ENCODE measurements at places on chromosomes 12 and 14.

DNA sequence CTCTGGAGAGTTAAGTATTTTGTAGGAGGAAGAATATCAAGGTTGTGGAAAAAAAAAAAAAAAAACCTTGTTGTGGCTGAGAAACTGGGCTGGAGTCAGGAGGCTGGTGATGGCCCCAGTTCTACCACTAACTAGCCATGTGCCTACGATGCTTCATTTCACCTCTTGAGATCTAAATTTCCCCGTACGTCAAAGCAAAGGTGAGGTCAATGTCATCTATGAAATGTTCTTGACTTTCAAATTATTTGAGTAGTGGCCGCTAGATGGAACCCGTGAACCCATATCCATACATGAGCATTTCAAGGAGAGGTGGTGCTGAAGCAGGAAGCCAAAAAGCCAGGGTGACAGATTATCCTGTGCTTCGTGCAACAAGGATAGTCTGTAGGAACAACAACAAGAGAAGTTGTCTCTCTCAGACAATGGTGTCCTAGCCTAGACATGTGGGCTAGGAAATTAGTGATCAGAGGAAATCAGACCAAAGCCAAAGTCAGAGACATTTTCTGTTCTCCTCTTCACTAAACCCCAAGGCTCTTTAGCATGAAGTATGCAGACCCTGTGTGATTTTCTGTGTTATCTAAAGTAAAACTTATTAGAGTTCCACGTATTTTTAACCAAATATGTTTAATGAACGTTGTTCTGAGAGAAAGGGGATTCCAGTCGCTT, 95.5 kb upstream of the ETV6 start:
- ATAC-seq: peak; percentile 70

DNA sequence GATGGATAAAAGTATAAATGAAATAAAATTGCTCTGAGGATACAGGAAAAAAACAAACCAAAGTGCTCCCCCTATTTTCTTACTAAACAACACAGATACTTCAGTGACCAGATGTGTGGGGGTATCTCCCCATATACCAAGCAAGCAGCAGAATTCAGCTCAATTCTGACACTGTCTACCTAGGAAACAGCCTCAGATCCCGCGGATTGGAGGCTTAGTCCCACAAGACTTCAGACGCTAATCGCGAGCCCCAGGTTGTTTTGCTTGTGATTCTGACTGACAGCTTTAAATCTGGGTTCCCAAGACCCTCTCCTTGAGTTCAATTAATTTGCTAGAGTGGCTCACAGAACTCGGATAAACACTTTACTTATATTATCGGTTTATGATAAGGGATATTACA, 17.3 kb downstream of the NFKBIA start:
- ATAC-seq: no peak

DNA sequence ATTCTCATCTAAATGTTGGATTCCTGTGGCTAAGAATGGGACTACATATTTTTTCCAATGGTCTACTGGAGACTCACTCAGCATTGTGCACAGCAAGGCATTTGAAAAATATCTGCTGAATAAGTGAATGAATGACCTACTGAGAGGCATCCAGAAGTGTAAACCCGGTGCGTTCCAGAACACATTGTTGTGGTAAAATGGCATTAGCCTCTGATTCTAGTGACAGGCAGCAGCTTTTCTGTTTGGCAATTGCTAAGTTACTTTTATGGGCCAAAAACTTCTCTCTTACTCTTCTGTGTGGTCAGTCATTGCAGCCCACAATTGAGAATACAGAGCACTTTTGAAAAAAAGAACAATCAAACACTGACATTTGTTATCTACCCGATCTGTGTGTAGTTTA, 36.5 kb downstream of the WIF1 start:
- no peak for ATAC-seq

- no peak for ATAC-seq
Observed at GRCh38 chr14:94827711-94828447, 58.0 kb upstream of the GSC start.

- ATAC-seq: peak; percentile 67
Observed at GRCh38 chr12:121626853-121627640, 717 bp downstream of the ORAI1 start.

DNA sequence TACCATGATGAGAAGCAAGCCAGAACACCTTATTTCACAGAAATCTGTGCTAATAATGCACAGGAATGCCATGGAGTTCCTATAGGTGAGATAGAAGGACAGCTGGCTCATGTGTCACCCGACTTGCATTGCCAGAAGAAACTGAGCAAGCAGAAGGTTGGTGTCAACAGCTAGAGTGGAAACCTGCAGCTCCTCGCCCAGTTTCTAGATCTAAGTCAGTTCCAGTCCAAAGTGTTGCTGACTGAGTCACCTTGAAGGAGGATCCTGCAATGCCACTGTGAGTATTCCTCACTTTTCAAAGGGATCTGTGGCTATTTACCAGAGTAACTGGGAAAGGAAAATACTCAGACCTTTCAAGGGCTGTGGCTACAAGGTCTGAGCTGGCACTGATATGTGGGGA, 17.1 kb downstream of the CDKL1 start:
- no peak for ATAC-seq

DNA sequence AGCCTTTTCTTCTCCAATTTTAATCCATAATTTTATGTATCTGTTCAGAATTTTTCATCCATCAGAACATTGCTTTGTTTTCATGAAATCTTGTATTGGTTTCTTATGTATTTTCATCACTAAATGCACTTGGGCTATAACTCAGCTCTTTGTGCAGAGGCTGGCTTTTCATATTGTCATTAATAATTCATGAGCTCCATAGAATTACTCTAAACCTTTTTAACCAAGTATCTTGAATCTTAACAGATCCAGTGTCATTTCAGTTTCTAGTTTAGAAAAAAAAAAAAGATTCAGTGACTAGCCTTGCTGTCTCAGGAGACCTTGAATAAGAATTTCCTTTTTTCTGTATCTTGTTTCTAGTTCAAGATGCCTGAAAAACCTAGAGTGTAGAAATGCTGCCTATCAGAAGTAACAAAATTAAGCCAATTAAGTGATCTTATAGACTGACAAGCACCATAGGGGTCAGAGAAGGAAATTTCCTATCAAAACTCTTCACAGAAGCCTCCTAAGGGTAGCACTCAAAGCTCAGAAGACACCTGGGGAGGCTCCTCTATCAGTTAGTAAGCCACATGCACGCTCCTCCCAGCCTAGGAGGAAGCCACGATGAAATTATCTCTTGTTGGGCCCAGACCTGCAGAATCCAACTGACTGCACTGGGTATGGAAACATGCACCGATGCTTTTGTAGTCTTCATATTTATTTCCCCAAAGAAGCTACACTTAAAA, 163.4 kb downstream of the KICS2 start:
- ATAC-seq: no peak

GRCh38 chr12:107669946-107670345, 15.7 kb upstream of the PWP1 start:
- ATAC-seq: no peak

DNA sequence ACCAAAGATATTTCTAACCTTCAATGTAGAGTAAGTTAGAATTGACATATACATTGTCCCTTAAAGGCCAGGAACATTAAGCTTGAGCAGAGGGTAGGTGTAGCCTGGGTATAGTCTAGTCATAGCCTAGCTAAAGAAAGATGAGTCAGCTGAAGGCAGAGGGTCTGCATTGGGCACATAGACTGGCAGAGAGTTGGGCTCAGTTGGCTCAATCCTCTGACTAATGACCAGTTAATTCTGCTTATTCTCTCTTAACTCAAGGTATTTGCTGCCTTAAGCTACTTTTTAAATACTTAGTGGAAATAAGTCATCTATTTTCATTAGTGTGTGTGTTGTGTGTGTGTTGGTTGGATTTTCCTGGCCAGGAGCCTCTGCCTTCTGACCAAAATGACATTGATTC, 467.1 kb downstream of the RAD51B start:
- ATAC-seq: peak; percentile 37

DNA sequence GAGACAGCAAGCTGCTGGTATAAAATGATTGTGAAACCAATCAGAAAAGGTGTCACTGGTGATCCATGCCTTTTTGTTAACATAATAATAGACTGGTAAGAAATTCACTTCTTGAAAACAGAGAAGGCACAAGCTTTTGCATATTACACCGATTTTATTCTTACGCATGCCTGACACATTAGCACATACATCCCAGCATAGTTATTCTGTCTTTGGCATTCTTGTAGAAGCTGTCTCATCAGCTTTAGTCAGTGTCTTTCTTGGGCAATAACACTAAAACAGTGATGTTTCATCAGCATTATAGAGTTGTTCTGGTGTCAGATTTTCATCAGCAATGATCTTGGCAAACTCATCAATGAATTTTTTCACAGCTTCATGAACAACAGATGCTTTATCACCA, 283.4 kb upstream of the TMTC1 start:
- ATAC-seq: no peak

DNA sequence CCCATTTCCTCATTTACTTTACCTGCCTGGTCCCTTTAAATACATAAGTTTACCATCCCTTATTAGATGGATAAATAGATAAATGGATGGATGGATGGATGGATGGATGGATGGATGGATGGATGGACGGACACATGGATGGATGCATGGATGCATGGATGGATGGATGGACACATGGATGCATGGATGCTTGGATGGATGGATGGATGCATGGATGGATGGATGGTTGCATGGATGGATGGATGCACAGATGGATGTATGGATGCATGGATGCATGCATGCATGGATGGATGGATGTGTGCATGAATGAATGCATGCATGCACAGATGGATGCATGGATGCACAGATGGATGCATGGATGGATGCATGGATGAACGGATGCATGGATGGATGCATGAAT, 93.6 kb downstream of the DPF3 start:
- no peak for ATAC-seq

GRCh38 chr12:117279606-117280005, 81.8 kb downstream of the NOS1 start:
- no peak for ATAC-seq

DNA sequence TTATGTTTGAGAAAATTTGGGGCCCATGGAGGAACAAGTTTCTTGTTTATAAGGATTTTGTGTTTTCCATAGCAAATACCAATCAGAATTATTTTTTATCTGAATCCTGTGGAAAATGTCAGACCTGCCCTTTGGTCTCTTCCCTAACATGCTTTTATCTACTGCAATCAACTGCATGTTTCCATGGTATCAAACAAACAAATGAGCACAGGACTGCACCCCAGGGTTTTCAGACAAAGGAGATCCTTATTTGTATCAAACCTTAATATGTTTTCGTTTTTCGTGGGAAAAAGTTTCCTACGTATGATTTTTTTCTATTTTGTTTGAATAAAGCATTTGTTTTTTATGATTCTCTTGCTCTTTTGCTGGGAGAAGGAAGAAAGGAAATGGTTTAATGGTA, 91.1 kb downstream of the GPR135 start:
- no peak for ATAC-seq

DNA sequence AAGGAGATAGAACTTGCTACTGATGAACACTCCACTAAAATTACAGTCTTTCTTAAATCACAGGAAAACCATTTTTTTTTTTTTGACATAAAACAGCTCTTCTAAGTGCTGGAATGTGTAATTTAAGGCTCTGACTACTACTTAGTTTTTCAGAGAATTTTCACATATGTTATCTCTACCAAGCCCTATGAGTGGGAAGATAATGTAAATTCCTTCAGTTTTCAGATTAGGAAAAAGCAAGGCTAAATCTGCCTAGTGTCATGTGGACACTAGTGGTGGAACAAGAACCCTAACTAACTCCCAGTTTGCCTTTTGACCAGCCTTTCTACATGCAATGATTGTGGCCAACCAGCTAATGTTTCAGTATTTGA, 37.3 kb upstream of the CSRP2 start:
- ATAC-seq: no peak

DNA sequence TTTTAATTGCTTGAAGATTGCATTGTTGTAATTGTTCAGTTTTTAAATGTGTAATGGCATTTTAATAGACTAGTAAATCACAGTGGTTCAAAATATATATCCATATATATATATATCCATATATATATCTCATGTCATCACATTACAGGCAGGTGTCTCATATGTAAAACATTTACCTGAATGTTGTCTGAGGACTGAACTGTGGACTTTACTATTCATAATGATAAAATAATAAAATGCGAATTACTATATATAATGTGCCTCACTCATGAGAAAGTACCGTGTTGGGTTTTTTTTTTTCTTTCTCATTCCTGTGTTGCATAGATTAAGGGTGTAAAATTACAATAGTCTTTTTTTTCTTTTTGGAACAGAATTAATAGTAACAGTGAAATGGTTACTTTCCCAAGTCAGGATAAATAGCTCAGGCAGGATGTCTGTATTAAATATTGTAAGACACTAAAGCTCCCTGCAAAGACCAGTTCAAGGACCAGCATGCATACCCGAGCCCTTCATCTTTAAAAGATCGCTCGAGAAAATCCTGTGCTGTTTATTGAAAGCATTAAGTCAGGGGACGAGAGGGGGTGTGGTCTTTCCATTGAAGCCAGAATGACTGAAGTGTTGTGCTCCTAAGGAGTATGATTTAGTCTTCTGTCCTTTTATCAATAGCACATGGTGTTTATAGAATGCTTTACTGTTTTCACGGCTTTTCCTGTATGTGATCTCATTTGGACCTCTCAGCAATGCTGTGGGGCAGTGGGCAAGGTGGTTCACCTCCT, 173.5 kb downstream of the CRADD start:
- no peak for ATAC-seq

DNA sequence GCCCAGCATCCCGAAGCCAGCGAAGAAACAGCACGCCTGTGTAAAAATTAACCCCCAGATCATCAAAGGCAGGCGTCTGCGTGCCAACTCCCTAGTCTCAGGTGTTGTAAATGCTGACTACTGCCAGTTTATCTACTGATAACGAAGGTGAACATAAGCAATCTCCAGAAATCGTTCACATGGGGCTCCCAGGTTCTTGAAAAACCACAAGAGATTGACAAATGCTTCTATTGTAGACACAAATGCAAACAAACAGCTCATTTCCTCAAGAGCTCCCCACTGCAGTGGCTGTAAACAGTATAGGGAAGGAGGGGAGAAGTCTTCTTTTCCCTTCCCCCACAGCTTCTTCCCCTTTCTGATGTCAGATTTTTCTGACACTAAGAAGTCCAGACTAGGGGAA, 5.3 kb upstream of the PLEKHG3 start:
- no peak for ATAC-seq

GRCh38 chr12:85569261-85569660, 266.9 kb downstream of the RASSF9 start:
- ATAC-seq: no peak
